Activated CD4-positive, alpha-beta T cell treated with anti-CD3 and anti-CD28 coated beads, Interleukin-2, amount 50 U/mL, for 16 hours (primary cell): ENCODE measurements at places on chromosomes 5 and 9.
A peak's percentile ranks its signal among the peaks of the same experiment; 100 is the strongest.

DNA sequence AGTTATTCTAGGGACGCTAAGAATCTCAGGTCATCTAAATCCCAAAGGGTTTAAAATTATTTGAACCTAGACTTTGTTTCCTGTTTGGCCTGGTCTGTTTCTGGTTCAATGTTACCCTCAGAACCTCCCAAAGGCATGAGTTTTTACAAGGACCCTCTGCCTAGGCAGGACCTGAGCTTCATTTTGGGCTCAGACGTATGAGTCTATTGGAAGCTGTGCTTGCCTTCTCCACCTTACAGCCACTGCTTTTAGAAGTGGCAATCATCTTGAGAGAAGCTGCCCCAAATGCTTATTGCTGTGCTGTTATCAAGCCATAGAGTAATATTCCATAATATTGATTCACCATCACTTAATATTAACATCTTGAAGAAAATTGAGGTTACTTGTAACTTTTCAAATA lies 510.4 kb downstream of the TLE4 start:
- DNase-seq: no peak

- DNase-seq: no peak
Measured at GRCh38 chr5:57386958-57387357, 95.7 kb downstream of the ACTBL2 start.

- no peak for DNase-seq
Measured at GRCh38 chr5:174755106-174755505, 30.7 kb downstream of the MSX2 start.

GRCh38 chr5:171205375-171205774 lies 103.7 kb upstream of the TLX3 start:
- DNase-seq: no peak

GRCh38 chr9:102550886-102551285 lies 444.2 kb upstream of the CYLC2 start:
- DNase-seq: no peak

DNA sequence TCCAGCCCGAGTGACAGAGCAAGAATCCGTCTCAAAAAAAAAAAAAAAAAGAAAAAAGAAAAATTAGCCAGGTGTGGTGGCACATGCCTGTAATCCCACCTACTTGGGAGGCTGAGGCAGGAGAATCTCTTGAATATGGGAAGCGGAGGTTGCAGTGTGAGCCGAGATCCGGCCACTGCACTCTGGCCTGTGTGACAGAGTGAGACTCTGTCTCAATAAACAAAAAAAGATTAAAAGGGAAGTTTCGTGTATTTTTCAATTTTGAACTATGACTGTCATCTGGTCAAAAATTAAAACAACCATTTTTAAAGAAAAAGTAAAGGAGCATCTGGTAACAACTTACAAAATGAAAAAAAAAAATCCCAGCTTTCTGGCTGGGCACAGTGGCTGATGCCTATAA lies 36.3 kb upstream of the PLIN2 start:
- DNase-seq: no peak

DNA sequence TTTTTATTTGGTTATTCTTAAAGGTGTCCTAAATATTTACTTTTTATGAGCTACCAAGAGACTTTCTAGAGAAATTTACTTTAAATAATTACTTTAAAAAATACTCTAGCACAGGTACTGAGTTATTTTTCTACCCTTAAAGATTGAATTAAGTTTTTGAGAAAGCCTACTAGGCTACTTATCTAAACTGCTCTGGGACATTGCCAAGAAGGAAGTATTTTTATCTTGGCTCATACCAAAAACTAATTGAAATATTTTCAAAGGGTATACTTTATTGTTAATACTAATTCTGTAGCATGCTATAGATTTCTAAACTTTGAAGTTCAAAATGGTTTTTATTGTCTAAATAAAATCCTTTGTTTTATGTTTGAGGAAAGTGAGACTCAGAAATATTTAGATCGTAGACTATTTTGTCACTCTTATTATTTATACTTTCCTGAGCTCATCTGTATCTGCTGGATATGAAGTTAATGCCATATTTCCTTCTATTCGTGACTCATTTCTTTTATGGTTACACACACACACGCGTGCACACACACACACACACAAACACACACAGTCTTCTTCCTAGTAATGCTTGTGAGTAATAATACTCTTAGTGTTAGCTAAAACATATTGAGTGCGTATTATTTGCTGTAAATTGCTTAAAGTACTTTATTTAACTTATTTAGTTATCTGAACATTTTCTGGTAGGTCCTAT lies 89.5 kb downstream of the MAN2A1 start:
- DNase-seq: no peak

GRCh38 chr5:131786900-131787692 lies 9.7 kb downstream of the FNIP1 start:
- no peak for DNase-seq

- no peak for DNase-seq
Measured at GRCh38 chr5:14272548-14273205, 129.5 kb downstream of the TRIO start.

GRCh38 chr9:135167849-135168655 lies 80.6 kb downstream of the OLFM1 start:
- no peak for DNase-seq

DNA sequence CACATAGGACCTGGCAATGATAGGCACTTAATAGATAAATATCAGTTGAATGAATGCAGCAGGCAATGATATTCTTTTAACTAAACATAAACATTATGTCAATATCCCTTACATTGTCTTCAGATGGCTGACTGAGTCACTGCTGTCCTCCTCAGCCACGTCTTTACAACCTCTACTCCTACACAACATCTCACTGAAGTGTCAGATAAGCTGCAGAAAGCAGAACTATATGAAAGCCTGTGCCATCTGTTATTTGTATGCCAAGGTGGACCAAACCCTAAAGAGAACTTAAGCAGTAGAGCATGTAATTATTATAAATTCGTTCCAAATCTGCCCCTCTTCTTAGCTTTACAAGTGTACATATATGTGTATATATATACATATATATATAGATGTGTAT lies 271.2 kb downstream of the RASEF start:
- no peak for DNase-seq

GRCh38 chr9:35406183-35406959 lies 83.5 kb upstream of the RUSC2 start:
- DNase-seq: peak; percentile 32
